ENCODE measurements at places on chromosomes 5 and 9. TPM values are rescaled to one million over a fixed set of nuclear protein-coding genes. Genes with fewer than 3 reads are reported as not detected.

GRCh38 chr9:27467486-27467885 is 56.6 kb upstream of the IFNK start:
- H3K27me3 ChIP-seq = no peaks in the 10 kb centered on the region
- no peak overlapping the region for H3K27ac ChIP-seq
- H3K4me3 ChIP-seq = no peak overlapping the region
- H3K4me1 ChIP-seq = peaks cover 27% of the 10 kb centered on the region
- no peak for DNase-seq
- H3K36me3 ChIP-seq = no peaks in the 10 kb centered on the region

GRCh38 chr9:116686693-116687073 is 422 bp upstream of the TRIM32 start:
- no peak for DNase-seq
- H3K27ac ChIP-seq = peak overlapping the region; percentile 72
- peak overlapping the region; percentile 76 for H3K4me3 ChIP-seq

GRCh38 chr5:111486926-111487325 is 25.4 kb downstream of the STARD4 start:
- no peaks in the 10 kb centered on the region for H3K27me3 ChIP-seq
- H3K27ac ChIP-seq = no peak overlapping the region
- no peak overlapping the region for H3K4me3 ChIP-seq

DNA sequence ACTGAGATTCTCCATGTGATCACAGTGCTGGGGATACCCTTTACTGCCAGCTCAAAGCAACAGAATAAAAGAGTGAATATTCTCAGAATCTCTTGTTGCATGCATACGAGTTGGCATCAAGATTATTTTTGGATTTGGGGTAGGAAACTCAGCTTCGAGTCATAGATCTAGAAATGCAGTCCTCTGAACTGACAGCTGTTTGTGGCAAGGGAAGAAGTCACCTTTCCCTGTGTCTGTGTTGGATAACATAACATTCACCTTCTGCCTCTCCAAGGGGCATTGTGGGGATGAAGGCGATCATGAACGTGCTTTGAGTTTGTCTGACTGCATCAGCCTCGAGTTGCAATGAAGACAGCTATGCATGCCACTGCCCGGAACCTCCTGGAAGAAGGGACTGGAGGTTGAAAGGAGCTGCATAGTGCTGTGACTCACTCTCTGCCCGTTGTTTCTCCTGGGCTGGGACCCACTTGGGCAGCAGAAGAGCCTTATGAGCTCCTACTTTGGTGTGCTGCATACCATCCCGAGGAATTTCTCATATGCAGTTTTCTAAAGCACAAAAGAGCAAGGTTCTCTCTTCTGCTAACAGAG is 231.7 kb downstream of the ARHGAP26 start:
- DNase-seq = no peak
- H3K4me1 ChIP-seq = peaks cover 55% of the 10 kb centered on the region
- no peaks in the 10 kb centered on the region for H3K27me3 ChIP-seq

DNA sequence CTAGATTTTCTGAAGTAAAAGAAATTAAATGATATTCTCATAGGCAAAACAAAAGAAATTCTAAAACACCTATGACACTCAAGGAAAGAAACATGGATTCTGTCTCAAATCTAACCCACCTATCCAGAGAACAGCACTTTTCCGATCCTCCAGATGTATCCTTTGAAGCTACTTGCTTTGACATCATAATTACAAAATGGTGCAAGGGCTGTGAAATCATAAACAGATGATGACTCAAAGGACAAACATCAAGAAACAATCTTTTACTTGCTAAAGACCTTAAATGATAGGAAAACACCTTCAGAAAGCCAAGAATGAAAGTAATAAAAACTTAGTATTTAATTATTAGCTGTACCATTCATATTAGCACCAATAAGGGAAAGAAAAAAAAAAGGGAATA is 202.6 kb downstream of the DENND1A start:
- no peaks in the 10 kb centered on the region for H3K36me3 ChIP-seq
- DNase-seq = no peak
- H3K27ac ChIP-seq = no peak overlapping the region
- H3K27me3 ChIP-seq = no peaks in the 10 kb centered on the region

Gene DBH
- not detected for total RNA-seq
